ENCODE measurements at places on chromosomes 16 and 17.

- no peak for DNase-seq
These were observed 10.8 kb upstream of the KPNB1 start for GRCh38 chr17:47638903-47639302.

DNA sequence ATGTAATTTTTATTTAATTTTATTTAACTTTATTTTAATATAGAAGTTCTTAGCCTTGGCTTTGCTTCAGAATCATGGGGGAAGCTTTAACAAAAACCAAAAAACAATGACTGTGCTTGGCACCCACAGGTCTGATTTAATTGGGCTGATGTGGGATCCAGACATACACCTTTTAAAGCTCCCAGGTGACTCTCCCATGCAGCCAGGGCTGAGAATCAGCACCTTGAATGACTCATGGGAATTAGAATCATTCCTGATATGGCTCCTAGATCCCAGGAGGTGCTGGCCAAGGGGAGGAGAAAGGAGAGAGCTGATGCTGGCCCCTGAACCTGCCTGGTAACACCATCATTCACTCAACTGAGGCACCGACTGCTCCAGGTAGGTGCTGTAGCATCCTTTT is 240.7 kb downstream of the PARN start:
- no peak for DNase-seq

GRCh38 chr16:85615014-85615851 is 2.1 kb downstream of the GSE1 start:
- DNase-seq: peak; percentile 98

DNA sequence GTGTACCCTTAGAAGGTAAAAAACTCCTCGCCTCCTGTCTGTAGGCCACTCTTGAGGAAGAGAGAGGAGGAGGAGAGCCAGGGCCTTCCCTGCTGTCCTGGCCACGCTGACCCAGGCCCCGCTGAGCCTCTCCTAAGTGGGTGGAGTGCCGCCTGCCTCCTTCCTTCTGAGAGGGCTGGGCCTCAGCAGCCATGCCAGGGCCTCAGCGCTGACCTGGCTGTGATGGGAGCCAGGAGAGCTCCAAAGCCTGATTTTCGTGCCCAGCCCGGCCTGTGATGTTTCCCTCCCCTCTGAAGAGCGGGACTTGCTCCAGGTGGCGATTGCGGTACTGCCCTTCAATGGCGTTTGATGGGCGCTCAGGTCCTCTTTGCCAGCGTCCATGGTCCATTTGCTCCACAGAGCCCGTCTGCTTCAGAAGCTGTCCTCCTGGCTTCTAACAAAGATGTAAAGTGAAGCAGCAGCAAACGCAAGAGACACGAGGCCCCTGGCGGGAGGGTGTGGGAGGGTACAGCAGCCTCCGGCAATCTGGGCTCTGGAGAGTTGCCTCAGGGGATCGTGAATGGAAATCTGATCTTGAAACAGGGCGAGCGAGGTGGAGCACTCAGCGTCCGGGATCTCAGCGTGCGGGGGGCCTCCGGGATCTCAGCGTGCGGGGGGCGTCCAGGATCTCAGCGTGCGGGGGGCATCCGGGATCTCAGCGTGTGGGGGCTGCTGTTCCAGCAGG is 93.5 kb downstream of the NPIPB11 start:
- DNase-seq: no peak

DNA sequence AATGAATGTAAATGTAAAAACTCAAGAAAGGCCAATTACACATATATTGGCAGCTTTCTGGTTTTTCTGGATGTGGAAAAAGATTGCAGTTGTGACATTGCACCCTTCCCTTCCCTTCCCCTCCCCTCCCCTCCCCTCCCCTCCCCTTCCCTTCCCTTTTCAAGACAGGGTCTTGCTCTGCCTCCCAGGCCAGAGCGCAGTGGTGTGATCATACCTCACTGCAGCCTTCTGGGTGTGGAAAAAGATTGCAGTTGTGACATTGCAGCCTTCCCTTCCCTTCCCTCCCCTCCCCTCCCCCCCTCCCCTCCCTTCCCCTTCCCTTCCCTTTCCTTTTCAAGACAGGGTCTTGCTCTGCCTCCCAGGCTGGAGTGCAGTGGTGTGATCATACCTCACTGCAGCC is 41.7 kb downstream of the PIK3R5 start:
- no peak for DNase-seq

GRCh38 chr16:72664056-72664508 is 383.8 kb downstream of the ZFHX3 start:
- peak; percentile 6 for DNase-seq

DNA sequence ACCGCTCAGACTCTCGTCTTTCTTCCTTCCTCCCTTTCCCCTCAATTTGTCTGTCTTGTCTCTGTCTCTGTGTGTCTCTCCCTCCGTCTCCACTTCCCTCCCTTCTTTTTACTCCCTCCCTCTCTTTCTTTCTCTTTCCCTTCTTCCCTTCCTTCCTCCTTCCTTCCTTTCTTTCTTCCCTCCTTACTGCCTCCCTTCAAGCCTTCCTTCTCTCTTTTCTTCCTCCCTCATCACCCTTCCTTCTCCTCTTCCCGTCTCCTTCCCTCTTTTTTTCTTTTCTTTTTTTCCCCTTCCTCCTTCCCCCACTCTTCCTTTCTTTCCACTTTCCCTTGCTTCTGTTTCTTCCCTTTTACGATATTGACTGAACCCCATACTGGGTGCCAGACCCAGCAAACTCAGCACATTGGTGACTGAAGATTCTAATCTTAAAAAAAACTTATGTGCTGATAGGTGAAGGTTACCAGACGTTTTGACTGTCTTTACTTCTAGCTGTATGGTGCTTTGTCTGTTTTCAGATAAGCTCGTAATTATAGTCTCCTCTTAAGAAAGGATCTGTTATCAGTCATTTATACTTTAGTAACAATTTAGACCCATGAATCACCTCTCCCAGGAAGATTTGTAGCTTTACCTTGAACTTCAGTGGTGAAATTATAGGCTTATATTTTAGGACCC is 481 bp upstream of the BRD7 start:
- DNase-seq: no peak

DNA sequence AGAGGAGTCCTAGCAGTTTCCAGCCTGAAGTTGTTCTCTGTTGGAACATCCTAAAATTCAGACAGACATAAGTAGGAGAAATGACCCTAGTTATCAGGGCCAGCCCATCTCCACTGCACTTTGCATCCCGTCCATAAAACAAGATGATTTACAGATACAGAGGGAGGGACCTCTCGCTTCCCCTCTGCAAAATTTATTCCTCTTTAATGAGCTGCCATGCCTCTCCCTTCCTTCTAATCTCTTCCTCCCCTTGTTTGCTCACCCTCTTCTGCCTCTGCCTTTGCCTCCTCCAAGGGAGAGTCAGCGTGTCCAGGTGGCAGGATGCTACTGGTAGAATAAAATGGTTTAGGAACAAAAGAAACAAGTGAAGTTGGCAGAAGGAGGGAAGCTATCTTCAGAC is 351.3 kb downstream of the SOX9 start:
- no peak for DNase-seq

Data from large intestine (tissue), 12 donors.